Stimulated activated CD8-positive, alpha-beta memory T cell treated with anti-CD3 and anti-CD28 coated beads, Interleukin-4, amount 100 ng/mL, for 1 hour (primary cell): ENCODE measurements at places on chromosomes 7 and 10.

DNA sequence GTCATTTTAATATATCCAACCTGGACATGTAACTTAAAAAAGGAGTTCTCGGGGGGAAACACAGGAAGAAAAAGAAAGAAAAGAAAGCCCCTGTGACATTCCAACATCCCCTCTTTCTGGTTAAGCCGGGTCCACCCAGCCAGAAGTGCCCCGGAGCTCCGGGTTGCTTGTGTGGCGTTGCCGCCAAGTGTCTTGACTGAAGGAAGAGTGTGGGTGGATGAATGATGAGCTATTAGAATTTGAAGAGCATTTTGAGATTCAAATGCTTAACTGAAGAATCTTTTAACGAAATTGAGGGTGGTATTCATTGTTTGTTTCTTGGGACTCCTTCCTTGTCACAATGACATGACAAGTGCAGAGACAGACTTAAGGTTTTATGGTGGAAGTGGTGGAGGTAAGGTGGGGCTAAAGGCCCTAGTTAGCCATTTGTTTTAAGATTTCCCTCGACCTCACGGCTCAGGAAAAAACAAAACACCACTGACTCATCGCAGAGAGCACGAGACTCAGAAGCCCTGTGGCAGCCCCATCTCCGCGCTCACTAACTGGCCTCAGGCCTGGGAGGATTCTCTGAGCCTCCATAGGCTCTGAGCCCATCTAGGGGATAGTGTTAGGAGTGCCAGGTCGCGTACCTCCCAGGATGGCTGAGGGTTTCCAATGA is 1.8 kb upstream of the GLI3 start:
- no peak for DNase-seq

DNA sequence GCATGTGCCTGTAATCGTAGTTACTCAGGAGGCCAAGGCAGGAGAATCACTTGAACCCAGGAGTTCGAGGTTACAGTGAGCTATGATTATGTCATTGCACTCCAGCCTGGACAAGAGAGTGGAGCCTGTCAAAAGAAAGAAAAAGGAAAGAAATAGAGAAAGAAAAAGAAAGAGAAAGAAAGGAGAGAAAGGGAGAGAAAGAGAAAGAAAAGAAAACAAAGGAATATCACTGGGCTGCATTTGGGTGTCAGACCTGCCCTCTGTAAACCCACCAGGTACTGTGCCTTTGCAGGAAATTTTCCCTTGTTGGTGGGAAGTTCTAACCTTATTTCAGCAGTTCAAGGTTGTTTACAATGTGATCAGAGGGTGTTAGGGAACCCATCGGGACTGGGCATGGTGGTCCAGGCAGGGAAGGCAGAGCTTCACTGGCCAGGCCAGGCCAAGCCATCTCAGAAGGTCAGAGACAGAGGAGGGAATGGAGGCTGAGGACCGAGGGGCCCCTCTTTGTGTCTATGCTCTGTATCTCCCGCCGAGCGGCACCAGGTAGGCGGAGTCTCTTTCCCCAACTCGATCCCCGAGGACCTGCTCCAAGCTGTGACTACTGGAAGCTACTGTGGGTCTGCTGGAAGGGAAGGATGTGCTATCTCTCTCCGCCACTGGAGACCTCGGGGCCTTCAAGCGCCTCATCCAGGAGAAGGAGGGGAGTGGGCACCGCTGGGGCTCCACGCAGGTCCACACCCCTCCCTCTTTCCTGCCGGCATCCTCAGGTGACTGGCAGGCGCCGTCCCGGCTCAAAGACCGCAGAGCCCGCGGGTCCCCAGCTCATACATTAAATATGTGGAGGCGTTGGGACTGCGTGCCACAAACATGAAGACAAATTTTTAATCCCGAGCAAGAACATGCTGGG is 15.2 kb upstream of the KAZALD1 start:
- DNase-seq: no peak

DNA sequence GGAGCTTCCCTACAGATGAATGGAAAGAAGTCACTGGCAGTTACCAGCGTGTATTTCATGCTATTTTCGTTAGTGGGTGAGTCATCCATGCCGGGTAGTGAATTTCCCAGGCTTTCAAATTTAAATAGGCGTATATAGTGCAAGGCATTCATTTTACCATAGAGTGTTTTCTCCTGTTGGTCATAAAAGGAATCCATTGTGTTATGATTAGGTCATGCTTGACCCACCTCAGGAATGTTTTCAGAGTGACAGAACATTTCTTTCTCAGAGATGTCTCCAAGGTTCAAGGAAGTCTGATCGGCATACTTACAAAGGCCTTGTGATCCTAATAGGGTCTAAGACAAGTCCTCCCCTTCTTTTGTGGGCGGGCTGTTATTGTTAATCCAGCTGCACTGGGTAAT is 110.7 kb downstream of the AKR1D1 start:
- no peak for DNase-seq

DNA sequence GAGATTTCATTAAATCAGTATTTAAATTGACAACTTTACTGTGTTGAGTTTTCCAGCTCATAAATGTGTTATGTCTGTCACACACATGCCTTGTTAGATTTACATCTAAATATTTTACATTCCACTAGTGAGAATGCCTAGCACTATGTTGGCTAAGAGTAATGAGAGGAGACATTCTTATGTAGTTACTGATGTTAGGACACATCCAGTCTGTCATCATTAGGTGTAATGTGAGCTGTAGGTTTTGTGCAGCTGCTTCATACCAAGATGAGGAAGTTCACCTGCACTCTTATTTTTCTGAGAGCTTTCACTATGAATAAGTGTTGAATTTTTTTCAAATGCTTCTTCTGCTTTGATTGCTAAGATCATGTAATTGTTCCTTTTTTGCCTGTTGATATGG is 218.0 kb upstream of the IGFBP3 start:
- no peak for DNase-seq

GRCh38 chr7:154372011-154372601 is 319.9 kb downstream of the DPP6 start:
- no peak for DNase-seq

GRCh38 chr7:142739923-142740492 is 9.3 kb upstream of the PRSS1 start:
- no peak for DNase-seq

GRCh38 chr7:4302203-4302905 is 379.7 kb upstream of the FOXK1 start:
- DNase-seq: no peak

DNA sequence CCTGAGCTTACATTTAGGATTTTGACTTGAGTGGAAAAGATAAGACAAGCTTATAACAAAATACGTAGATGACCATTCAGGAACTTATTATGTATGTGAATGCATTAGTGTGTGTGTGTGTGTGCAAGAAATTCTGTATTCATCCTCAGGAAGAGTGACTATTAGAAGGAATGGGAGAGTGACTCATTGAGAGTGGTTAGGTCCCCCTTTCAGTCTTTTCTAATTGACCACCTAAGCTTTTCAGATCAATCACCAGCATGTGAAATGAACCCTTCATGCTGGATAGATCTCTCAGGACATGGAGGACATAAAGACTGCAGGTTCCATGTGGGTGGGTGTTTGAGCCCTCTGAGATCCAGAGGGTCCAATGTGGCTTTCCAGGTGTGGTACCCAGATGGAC is 153.5 kb downstream of the MBL2 start:
- DNase-seq: no peak

DNA sequence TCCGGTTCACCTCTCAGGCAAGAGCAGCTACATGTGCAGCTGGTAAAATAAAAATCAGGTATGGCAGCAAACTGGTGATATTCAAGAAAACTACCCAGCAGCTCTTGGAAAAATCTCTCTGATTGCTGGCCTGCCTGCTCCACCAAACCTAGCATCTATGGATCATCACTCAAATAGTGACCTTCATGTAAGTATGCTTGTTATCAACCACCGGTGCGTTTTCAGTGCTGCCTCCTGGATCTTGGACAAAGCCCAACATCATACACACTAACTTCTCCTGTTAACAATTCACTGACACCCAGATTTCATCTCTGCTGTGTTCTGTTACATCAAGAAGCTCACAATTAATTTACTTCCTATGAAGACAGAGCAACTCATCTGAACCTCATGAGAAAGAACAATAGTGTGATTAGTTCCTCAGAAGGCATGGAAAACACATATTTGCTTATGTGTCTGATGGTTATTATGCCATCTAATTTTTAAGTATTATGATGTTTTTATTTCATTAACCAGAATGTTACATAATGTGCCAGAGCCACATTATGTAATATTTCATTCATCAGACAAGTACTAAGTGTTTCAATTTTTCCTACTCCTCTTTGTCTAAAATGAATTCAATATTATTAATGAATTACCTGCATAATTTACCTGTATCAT is 8.8 kb downstream of the CDK6 start:
- no peak for DNase-seq

GRCh38 chr7:150941351-150942000 is 36.6 kb downstream of the KCNH2 start:
- no peak for DNase-seq

GRCh38 chr10:130935128-130935439 is 376.4 kb downstream of the TCERG1L start:
- no peak for DNase-seq

DNA sequence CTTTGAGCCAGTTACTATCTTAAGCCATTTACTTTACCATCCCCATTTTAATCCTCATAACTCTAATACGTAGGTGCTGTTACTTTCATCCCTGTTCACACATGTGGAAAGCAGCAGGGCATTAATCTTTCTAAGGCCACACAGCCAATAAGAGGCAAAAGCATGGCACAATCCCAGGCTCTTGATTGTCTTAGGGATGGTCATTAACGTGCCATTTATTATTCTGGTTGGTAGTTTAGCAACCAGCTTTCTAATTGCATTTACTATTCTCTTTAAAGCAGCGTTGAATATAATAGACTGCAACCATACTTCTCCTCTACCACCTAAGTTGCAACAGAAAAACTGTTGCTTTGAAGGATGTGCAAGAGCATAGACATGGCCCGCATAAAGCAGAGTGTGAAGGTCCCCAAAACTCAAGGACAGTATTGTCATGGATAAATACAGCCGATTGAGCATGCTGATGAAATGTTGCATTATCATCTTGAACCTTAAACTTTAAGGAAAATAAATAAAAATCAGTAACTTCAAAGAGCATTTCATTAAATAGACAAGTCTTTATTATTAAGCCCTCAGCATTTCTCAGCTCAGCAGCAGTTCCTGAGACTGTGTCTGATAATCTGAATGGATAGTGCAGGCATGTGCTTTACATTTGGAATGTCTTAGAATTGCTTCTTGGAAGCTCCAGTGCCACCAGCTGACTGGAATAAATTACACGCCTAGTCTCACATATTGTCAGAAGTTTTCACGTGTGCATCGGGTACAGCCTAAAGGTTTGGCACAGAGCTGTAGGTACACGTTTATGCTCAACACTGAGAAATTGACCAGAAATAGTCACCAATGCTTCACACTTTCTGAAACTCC is 467.1 kb downstream of the SDK1 start:
- no peak for DNase-seq

- no peak for DNase-seq
Observed at GRCh38 chr7:124411796-124412195, 353.8 kb downstream of the GPR37 start.

GRCh38 chr7:84107259-84107658 is 87.3 kb downstream of the SEMA3A start:
- DNase-seq: no peak

GRCh38 chr10:74585231-74586087 is 240.9 kb upstream of the KAT6B start:
- DNase-seq: no peak

DNA sequence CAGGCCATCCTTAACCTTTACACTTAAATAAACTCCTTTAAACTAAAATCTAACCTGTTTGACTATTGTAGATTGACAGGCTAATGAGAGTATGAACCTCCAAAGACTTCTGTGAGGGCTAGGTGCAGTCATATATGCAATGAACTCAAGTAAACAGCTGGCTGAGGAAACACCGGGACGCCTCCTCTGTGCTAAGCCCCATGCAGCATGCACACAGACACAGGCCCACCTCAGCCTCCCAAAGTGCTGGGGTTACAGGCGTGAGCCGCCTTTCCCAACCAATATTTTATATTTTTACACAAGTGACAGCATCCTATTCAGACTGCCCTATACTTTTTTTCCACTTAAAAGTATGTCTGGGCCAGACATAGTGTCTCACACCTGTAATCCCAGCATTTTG is 1.5 kb upstream of the FXYD4 start:
- DNase-seq: no peak

DNA sequence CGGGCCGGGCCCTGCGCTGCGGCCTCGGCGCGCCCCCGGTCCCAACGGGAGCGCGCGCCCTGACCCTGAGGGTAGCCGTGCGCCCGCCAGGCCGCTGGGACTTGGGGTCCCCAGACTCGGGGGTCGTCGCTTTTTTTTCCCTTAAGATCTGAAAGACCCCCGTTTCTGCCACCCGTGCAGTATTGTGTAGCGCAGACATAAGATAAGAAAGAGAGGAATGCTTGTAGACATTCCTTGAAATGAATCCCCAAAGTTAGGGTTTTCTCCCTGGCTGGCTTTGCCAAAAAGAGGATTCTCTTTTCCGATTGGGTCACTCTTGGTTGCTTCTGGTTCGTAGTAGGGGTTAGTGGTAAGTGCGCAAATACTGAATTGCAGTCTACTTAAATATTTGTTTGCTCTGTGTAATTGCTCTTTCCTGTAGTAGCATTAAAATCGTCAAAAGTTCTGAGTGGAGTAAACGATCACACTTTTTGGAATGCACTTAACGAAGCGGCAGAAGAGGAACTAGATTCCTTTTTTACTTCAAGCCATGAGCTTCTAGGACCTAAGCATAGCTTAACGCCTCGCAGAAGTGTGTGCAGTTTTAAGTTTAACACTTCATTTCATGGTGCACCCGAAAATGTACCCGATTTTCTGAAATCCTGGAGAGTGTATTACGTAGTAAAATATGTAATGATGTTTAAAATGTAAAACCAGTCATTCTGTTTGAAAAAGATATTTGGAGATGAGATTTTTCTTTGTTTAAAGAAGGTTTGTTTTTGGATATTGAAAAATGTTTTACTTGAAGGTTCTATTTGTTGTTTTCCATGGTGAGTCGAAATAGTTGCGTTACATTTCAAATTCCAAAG is 1.3 kb downstream of the CUL1 start:
- no peak for DNase-seq

DNA sequence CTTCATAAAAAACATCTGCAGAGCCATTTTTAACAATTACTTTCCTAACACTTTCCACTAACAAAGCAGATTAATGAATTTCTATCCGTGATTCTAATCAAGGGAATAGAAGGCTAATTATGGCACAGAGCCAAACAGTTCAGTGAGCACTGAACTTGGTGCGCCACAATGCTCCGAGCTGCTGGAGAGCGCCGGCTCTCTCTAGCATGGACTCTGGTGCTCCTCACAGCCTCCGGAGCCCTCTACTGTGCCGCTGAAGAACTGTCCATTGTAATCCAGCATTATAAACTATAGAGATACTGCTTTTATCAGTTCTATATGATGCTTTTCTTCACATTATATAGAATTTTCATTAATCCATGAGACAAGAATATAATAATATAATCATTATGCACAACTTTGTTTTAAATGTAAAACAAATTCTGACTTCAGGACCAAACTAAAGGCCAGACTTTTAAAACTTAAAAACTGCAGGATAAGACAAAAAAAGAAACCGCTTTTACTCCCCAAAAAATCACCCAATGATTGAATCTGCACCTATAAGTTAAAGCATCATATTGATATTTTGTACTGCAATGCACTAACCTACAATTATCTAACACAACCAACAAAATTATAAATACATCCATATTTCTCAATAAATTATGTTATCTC is 123.6 kb downstream of the RNF32 start:
- no peak for DNase-seq
